ENCODE measurements at places on chromosomes 12 and 14. TPM values are rescaled to one million over a fixed set of nuclear protein-coding genes. Genes with fewer than 3 reads are reported as not detected.

RACGAP1 gene
- polyA plus RNA-seq = 2.6 TPM

IGFBP6 gene
- 112 TPM for polyA plus RNA-seq

DNA sequence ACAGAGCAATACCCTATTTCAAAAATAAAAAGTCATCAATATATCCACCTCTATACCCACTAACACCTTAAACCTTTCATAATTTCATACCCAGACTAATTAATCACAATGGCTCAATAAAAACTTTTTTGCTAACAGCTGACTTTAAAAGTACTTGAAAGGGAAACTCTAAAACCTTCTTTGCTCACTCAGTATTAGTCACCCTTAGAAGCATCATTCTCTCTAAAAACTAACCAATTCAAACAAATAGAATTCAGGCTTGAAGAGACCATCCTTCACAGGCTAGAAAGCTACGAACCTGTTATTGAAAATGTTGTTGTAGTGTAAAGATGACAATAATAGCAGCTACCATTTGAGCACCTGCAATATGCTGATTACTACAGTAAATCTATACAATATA is 37.2 kb downstream of the HECTD1 start:
- H3K36me3 ChIP-seq = no peaks in the 10 kb centered on the region
- peaks cover 1% of the 10 kb centered on the region for H3K4me1 ChIP-seq
- no peaks in the 10 kb centered on the region for H3K27me3 ChIP-seq
- no peak for DNase-seq
- H3K27ac ChIP-seq = no peak overlapping the region

ACRBP gene
- 0.54 TPM for polyA plus RNA-seq

DNA sequence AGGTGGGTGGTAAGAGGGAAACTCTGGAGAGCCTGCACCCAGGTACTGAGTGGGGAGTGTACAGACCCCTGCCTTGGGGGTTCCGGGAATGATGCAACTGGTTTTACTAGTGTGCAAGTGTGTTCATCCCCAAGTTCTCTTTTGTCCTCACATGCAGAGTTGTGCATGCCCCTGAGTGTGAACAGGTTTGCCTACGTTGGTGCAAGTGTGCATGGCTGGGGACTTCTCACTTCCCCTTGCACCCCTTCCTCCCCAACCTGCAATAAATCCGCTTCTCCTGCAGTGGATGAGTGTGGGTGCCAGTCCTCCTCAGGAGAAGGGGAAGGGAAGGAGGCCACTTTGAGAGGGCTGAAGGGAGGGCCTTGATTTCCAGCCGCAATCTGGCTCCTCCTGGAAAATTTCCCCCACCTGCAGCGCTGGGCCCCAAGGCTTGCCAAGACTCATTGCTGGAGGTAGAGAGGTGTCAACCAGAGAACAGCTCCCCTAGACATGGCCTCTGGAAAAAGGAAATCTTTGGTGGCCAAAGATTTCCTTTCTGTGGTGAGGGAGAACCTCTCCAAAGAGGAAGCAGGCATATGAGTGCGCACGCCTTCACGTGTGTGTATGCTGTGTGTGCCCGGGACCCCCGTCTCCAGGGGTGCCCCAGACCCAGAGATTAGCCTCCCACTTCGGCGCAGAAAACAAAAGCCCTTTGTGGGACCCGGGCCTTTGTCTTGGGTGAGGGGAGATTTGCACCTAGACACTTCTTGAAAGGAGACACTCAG is 5.5 kb downstream of the AQP2 start:
- no peak overlapping the region for H3K27ac ChIP-seq
- H3K4me3 ChIP-seq = no peak overlapping the region
- no peak for DNase-seq
- peaks cover 2% of the 10 kb centered on the region for H3K27me3 ChIP-seq
- H3K36me3 ChIP-seq = no peaks in the 10 kb centered on the region
- no peaks in the 10 kb centered on the region for H3K4me1 ChIP-seq

GRCh38 chr12:10974965-10975364 is 11.7 kb downstream of the TAS2R50 start:
- no peak overlapping the region for H3K27ac ChIP-seq
- H3K36me3 ChIP-seq = no peaks in the 10 kb centered on the region
- H3K4me1 ChIP-seq = no peaks in the 10 kb centered on the region

FSCB gene
- not detected for polyA plus RNA-seq

DNA sequence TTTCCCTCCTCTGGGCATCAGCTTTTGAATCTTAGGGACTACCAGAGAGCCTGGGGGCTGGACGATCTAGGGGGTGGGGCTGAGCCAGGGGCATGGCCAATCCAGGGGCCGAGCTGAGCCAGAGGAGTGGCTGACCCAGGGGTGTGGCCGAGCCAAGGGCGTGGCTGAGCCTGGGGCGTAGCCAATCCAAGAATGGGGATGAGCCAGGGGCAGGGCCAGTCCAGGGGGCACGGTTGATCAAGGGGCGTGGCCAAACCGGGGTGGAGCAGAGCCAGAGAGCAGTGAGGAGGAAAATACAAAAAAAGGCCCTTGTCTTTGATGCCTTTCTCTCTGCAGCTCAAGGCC is 219.3 kb upstream of the NOS1 start:
- H3K27ac ChIP-seq = no peak overlapping the region
- no peaks in the 10 kb centered on the region for H3K36me3 ChIP-seq
- H3K4me3 ChIP-seq = no peak overlapping the region
- no peaks in the 10 kb centered on the region for H3K27me3 ChIP-seq
- H3K4me1 ChIP-seq = no peaks in the 10 kb centered on the region
- peak; percentile 26 for DNase-seq

KRT73 gene
- polyA plus RNA-seq = not detected

DNA sequence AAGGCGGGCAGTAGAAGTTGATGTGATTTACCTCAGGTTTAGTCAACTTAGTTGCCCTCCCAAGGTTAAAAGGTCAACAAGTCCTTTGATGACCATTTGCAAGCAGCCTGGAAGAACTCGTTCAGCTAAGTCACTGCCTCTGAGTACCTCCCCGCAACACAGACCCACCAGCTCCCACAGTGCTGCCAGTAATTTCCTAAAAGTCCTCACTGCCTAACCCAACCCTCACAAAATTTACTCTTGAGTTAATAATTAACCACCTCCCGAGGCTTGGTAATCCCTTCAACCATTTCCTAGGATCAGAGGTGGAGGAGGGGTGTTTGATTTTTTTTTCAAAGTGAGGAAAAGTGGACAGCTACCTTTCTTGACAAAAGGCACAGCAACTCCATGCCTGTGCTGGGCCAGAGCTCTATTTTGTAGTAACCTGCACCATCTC is 55.8 kb downstream of the MAP3K9 start:
- H3K4me3 ChIP-seq = no peak overlapping the region
- H3K36me3 ChIP-seq = no peaks in the 10 kb centered on the region
- no peak for DNase-seq
- H3K27me3 ChIP-seq = no peaks in the 10 kb centered on the region
- no peaks in the 10 kb centered on the region for H3K4me1 ChIP-seq

BTBD6 gene
- 39.2 TPM for polyA plus RNA-seq

DNA sequence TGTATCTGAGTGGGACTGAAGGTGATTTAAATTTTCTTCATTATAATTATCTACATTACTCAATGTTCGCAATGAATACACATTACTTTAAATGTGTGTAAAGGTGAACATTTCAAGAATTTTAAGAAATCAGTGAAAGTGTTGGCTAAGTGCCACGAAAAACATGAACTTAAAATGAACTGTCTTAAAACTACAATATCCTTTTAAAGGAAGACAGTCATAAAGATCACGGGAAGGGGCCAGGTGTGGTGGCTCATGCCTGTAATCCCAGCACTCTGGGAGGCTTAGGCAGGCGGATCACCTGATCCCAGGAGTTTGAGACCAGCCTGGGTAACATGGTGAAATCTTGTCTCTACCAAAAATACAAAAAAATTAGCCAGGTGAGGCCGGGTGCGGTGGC is 11.2 kb downstream of the MOK start:
- no peak overlapping the region for H3K4me3 ChIP-seq
- no peaks in the 10 kb centered on the region for H3K27me3 ChIP-seq
- H3K4me1 ChIP-seq = peaks cover 3% of the 10 kb centered on the region
- no peaks in the 10 kb centered on the region for H3K36me3 ChIP-seq
- H3K27ac ChIP-seq = no peak overlapping the region

DNA sequence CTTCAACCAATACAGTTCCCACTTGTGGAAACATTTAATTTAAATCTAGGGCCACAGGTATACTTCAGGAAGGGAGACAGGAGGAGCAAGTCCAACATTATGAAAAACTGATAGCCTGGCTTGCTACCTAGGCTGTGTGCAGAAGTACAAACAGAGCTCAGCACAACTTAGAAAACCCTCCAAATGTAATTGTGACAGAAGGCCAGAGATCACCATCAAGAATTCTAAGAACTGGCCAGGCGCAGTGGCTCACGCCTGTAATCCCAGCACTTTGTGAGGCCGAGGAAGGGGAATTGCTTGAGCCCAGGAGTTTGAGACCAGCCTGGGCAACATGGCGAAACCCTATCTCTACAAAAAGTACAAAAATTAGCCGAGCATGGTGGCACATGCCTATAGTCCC is 14.1 kb downstream of the ATP2B1 start:
- no peak for DNase-seq
- H3K27me3 ChIP-seq = no peaks in the 10 kb centered on the region
- H3K4me3 ChIP-seq = no peak overlapping the region

DNA sequence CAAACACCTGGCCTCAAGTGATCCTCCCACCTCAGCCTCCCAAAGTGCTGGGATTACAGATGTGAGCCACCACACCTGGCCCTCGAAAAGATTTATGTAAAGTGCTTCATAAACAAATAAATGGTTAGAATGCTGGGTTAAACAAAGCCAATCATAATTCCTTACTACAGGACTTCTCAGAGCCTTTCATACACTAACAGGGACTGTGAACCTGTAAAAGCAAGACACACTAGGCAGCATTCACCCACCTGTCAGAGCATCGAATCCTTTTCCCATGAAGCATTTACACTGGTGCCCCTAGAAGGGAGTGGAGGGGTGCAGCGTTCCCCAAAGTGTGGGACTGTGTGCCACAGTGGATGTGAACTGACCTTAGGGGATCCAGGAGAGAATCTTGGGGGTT is 29.5 kb downstream of the TRPV4 start:
- H3K4me3 ChIP-seq = no peak overlapping the region
- no peaks in the 10 kb centered on the region for H3K27me3 ChIP-seq
- no peaks in the 10 kb centered on the region for H3K4me1 ChIP-seq
- H3K36me3 ChIP-seq = no peaks in the 10 kb centered on the region
- H3K27ac ChIP-seq = no peak overlapping the region
- DNase-seq = no peak

IQSEC3 gene
- 1.8 TPM for polyA plus RNA-seq

DNA sequence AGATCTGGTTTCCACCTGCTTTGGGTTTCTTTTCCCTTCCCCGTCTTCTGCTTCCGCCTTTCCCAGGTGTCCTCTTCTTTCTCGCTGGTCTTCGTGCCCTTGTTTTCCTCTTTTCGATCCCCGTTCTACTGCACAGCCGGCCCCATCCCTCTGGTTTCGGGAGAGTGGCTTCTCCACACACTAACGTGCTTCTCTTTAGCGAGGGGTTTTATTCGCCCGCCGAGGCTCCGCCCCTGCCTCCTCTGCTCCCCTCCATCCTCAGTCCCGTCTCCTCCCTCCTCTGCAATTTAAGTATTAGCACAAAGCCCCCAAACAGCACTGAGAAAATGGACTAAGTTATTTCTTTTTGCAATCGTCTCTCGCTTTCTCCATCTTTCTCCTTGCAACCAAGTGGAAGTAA is at the start of gene SLC7A8:
SLC7A8 (minus strand) TSS at position 182 of the 400 bp plus-strand sequence. CDS start 746 bp downstream, outside the sequence.
- H3K27me3 ChIP-seq = no peaks in the 10 kb centered on the region
- H3K36me3 ChIP-seq = no peaks in the 10 kb centered on the region
- peaks cover 3% of the 10 kb centered on the region for H3K4me1 ChIP-seq
- DNase-seq = peak; percentile 89
- peak within 1 kb of the TSS; percentile 67 for H3K4me3 ChIP-seq
- H3K27ac ChIP-seq = no peak within 1 kb of the TSS

DNA sequence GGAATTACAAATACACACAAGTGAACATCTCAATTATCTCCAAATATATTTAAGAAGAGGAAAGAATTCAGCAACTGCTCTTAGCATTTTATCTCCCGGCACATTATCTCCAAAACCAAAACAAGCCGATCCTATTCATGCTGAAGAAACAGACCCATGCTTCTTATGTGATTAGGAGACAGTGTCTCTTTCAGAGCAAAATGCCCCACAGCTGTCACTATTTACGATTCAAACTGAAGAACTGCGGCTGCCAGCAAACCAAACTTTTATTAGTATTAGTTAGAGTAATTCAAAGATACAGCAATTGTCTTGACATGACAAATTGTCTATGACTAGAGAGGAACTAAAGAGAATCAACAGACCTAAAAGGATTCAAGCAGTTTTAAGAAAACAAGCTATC is 79.4 kb downstream of the SETD3 start:
- H3K4me1 ChIP-seq = peaks cover 1% of the 10 kb centered on the region
- no peaks in the 10 kb centered on the region for H3K36me3 ChIP-seq
- H3K27me3 ChIP-seq = no peaks in the 10 kb centered on the region
- no peak overlapping the region for H3K27ac ChIP-seq

- no peaks in the 10 kb centered on the region for H3K36me3 ChIP-seq
- H3K4me1 ChIP-seq = no peaks in the 10 kb centered on the region
- no peak overlapping the region for H3K4me3 ChIP-seq
- no peak overlapping the region for H3K27ac ChIP-seq
- no peak for DNase-seq
These were observed 7.9 kb upstream of the BBS10 start for GRCh38 chr12:76356071-76356470.

GRCh38 chr12:66590275-66590985 is 88.4 kb downstream of the GRIP1 start:
- H3K4me1 ChIP-seq = no peaks in the 10 kb centered on the region
- H3K27me3 ChIP-seq = no peaks in the 10 kb centered on the region
- no peak overlapping the region for H3K27ac ChIP-seq

GRCh38 chr14:26966908-26967307 is 369.1 kb upstream of the NOVA1 start:
- H3K27ac ChIP-seq = no peak overlapping the region
- H3K36me3 ChIP-seq = no peaks in the 10 kb centered on the region
- no peaks in the 10 kb centered on the region for H3K4me1 ChIP-seq

ITGB7 gene
- 0.45 TPM for polyA plus RNA-seq

GRCh38 chr14:72961579-72962335 is 35.5 kb downstream of the DCAF4 start:
- no peaks in the 10 kb centered on the region for H3K27me3 ChIP-seq
- H3K4me1 ChIP-seq = no peaks in the 10 kb centered on the region
- no peak overlapping the region for H3K27ac ChIP-seq
- no peak for DNase-seq
- H3K36me3 ChIP-seq = no peaks in the 10 kb centered on the region

GRCh38 chr12:103848143-103848542 is 7.1 kb upstream of the NT5DC3 start:
- H3K27ac ChIP-seq = no peak overlapping the region
- DNase-seq = no peak
- H3K4me3 ChIP-seq = no peak overlapping the region
- H3K4me1 ChIP-seq = no peaks in the 10 kb centered on the region
- no peaks in the 10 kb centered on the region for H3K36me3 ChIP-seq

NPFF gene
- not detected for polyA plus RNA-seq

DNA sequence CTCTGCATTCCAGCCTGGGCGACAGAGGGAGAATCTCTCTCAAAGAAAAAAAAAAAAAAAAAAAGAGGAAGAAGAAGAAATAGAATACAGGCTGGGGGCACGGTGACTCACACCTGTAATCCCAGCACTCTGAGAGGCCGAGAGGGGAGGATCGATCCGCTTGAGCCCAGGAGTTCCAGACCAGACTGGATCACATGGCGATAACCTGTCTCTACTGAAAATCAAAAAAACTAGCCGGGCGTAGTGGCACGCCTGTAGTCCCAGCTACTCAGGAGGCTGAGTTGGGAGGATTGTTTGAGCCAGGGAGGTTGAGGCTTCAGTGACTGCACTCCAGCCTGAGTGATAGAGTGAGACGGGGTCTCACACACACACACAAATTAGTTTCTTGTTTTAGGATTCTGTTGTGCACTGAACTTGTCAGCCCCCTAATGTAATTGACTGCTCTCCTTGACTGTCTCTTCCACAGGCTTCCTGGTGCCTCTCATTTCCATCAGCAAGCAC is 963 bp upstream of the TINF2 start:
- no peaks in the 10 kb centered on the region for H3K36me3 ChIP-seq
- H3K27me3 ChIP-seq = no peaks in the 10 kb centered on the region
- no peak for DNase-seq
- peak overlapping the region; percentile 91 for H3K4me3 ChIP-seq
- H3K4me1 ChIP-seq = peaks cover 7% of the 10 kb centered on the region

Measured in ovary (tissue), 10 donors.